Thyroid gland (tissue), 4 donors: ENCODE measurements at places on chromosomes 11 and 22. TPM values are rescaled to one million over a fixed set of nuclear protein-coding genes. Genes with fewer than 3 reads are reported as not detected.

Gene SMPD1
- 82.4 TPM for total RNA-seq

DNA sequence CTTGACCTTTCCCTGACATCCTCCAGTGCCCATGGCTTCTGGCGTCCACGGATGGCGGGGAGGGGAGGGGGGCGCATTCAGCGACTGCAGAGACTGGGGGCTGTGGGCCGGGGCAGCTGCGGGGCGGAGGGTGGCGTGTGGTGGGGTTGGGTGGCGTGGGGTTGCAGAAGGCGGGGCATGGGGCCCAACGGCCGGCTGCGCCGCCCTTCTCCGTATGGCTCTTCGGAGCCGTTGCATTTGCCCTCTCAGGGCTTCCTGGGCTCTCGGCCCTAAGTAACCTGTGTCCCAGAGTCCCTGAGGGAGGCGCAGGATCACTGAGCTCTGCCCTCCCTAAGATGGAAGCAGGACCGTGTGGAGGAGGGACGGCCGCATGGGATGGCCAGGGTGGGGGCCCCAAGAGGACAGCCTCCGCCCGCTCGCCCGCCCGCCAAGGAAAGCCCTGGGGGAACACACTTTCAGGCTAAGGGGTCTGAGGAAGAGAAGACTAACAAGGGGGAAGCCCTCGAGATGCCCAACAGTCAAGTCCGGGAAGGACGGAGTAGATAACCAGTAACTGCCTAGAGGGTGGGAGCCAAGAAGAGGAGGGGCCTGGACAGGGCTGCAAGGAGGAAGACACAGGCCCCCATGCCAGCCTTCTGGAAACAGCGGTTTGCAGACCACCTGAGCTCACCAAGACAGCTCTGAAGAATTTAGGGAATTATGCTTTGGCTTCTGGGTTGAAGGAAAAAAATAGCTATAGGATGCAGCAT is 9.2 kb upstream of the AIFM3 start:
- peak overlapping the region; percentile 57 for H3K4me3 ChIP-seq
- H3K36me3 ChIP-seq = no peaks in the 10 kb centered on the region
- H3K27ac ChIP-seq = no peak overlapping the region

- no peaks in the 10 kb centered on the region for H3K27me3 ChIP-seq
- no peaks in the 10 kb centered on the region for H3K4me1 ChIP-seq
- H3K4me3 ChIP-seq = no peak overlapping the region
- H3K27ac ChIP-seq = no peak overlapping the region
These were observed 8.3 kb upstream of the IGSF9B start for GRCh38 chr11:133965031-133965601.

Gene JAM3
- 36.0 TPM for total RNA-seq

GRCh38 chr11:64814712-64815187 is 4.4 kb upstream of the MEN1 start:
- no peak overlapping the region for H3K4me3 ChIP-seq
- H3K4me1 ChIP-seq = no peaks in the 10 kb centered on the region
- DNase-seq = no peak
- no peak overlapping the region for H3K27ac ChIP-seq

DNA sequence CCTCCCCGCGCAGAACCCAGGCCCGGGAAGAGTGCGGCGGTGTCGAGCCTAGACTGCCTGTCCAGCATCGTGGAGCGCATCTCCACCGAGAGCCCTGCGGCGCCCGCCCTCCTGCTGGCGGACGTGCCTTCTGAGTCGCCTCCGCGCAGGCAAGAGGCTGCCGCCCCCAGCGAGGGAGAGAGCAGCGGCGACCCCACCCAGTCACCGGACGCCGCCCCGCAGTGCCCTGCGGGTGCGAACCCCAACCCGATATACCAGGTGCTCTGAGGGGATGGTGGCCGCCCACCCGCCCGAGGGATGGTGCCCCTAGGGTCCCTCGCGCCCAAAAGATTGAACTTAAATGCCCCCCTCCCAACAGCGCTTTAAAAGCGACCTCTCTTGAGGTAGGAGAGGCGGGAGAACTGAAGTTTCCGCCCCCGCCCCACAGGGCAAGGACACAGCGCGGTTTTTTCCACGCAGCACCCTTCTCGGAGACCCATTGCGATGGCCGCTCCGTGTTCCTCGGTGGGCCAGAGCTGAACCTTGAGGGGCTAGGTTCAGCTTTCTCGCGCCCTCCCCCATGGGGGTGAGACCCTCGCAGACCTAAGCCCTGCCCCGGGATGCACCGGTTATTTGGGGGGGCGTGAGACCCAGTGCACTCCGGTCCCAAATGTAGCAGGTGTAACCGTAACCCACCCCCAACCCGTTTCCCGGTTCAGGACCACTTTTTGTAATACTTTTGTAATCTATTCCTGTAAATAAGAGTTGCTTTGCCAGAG is 2.0 kb downstream of the MYOD1 start:
- H3K27ac ChIP-seq = no peak overlapping the region
- no peak for DNase-seq
- peaks cover 30% of the 10 kb centered on the region for H3K27me3 ChIP-seq
- no peaks in the 10 kb centered on the region for H3K36me3 ChIP-seq
- H3K4me1 ChIP-seq = peaks cover 15% of the 10 kb centered on the region

DNA sequence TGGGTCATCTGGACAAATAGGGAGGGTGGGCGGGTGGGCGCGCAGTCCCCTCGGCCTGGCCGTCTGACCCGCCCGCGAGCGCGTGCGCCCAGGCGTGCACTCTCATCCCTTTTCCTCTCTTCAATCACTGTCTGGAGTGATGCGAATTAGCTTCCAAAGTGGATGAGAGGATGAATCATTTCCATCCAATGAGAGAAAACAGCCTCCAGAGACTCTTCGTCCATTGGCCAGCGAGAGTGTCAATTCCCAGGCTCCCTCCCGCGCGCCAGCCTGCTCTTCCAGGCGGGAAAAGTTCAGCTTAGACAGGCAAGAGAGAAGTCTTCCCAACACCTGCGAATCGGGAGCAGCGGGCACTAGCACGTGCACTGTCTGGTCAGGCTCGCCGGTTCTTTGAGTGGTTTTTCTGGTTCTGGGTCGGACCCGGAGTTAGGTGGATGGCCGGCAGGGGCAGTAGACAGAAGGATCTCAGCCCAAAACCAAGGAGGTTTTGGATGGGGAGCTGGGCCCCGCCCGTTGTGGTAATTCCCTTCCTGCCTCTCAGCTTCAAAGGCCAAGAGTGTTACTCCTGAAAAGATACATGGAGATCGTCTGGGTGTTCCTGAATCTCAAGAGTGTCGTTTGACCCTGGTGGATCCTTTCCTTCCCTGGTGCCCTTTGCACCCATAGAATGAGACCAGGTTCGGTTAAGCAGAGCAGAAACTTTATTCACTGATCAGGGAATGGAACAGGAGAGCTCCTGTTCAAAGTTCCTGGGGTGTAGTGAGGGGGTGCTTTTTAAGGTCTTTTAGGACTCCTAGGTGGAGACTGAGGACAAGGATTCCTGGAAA is 33.4 kb upstream of the GLYATL1 start:
- H3K36me3 ChIP-seq = no peaks in the 10 kb centered on the region
- peak; percentile 34 for DNase-seq
- H3K27me3 ChIP-seq = no peaks in the 10 kb centered on the region

GRCh38 chr11:75135021-75135650 is 15.8 kb upstream of the SLCO2B1 start:
- H3K36me3 ChIP-seq = no peaks in the 10 kb centered on the region
- H3K27me3 ChIP-seq = no peaks in the 10 kb centered on the region

Gene KCNJ11
- total RNA-seq = 7.3 TPM

Gene CBX7
- total RNA-seq = 70.0 TPM

GRCh38 chr11:71333473-71333872 is 81.1 kb upstream of the SHANK2 start:
- no peak overlapping the region for H3K4me3 ChIP-seq
- no peaks in the 10 kb centered on the region for H3K4me1 ChIP-seq
- H3K27ac ChIP-seq = no peak overlapping the region

- H3K36me3 ChIP-seq = no peaks in the 10 kb centered on the region
- no peak overlapping the region for H3K4me3 ChIP-seq
- DNase-seq = no peak
- no peak overlapping the region for H3K27ac ChIP-seq
- H3K27me3 ChIP-seq = no peaks in the 10 kb centered on the region
- no peaks in the 10 kb centered on the region for H3K4me1 ChIP-seq
These were observed 1001.7 kb downstream of the BRD1 start for GRCh38 chr22:48825802-48826520.

Gene TMEM258
- total RNA-seq = 52.0 TPM

DNA sequence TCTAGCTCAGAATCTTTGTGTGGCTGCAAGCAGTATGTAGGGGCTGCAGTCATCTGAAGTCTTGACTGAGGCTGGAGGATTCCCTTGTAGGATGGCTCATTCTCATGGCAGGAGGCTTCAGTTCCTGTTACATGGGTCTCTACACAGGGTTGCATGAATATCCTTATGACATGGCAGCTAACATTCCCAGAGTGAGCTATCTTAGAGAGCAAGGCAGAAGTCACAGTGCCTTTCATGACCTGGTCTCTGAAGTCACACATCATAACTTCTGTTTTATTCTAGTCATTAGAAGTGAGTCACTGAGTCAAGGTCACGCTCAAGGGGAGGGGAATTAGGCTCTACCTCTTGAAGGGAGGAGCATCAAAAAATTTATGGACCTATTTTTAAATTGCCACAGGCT is 10.3 kb upstream of the SPON1 start:
- H3K27ac ChIP-seq = no peak overlapping the region
- H3K4me1 ChIP-seq = no peaks in the 10 kb centered on the region
- H3K27me3 ChIP-seq = no peaks in the 10 kb centered on the region
- H3K36me3 ChIP-seq = no peaks in the 10 kb centered on the region
- no peak for DNase-seq
- H3K4me3 ChIP-seq = no peak overlapping the region

Gene CCDC116
- total RNA-seq = 1.6 TPM

DNA sequence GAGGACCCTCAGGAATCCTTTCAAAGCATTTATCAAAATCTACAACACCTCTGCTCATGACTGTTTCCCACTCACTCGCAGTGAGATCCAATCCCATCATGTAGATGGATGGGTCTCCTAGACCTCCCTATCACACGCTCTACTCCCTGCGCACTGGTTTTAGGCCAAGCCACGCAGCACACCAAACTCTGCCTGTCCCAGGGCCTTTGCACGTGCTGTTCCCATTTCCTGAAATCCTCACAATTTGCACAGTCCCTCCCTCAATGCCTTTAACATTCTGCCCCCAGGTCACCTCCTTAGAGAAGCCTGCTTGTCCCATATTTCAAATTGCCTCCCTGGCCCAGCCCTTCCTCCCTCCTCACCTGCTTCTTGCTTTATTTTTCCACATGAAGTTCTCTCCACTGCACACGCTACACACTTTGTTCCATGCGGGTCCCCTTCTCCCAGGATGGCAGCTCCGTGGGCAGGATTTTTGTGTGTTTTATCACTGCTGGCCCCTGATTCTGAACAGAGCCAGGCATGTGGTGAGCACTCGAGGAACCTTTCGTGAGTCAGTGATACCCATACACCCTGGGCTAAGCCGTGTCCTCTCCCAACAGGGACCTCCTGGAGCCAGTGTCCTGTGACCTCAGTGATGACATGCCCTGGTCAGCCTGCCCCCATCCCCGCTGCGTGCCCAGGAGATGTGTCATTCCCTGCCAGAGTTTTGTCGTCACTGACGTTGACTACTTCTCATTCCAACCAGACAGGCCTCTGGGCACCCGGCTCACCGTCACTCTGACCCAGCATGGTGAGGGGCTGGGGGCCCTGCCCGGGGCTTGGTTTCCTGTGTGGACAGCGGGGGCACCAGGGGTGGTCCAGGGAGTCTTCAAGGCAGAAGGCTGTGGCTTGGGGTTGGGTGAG is 12.2 kb downstream of the CSF2RB start:
- no peak overlapping the region for H3K27ac ChIP-seq
- no peaks in the 10 kb centered on the region for H3K27me3 ChIP-seq
- H3K4me3 ChIP-seq = no peak overlapping the region
- DNase-seq = no peak
- H3K36me3 ChIP-seq = no peaks in the 10 kb centered on the region

- H3K36me3 ChIP-seq = no peaks in the 10 kb centered on the region
- peaks cover 18% of the 10 kb centered on the region for H3K4me1 ChIP-seq
- H3K27ac ChIP-seq = no peak overlapping the region
- no peak overlapping the region for H3K4me3 ChIP-seq
These were observed 18.9 kb upstream of the RFPL3 start for GRCh38 chr22:32338757-32339156.

Gene KCNJ4
- not detected for total RNA-seq

GRCh38 chr22:26174280-26174679 is 5.0 kb downstream of the SEZ6L start:
- H3K4me1 ChIP-seq = peaks cover 7% of the 10 kb centered on the region
- no peak for DNase-seq
- no peaks in the 10 kb centered on the region for H3K36me3 ChIP-seq
- H3K27ac ChIP-seq = no peak overlapping the region
- H3K27me3 ChIP-seq = no peaks in the 10 kb centered on the region

DNA sequence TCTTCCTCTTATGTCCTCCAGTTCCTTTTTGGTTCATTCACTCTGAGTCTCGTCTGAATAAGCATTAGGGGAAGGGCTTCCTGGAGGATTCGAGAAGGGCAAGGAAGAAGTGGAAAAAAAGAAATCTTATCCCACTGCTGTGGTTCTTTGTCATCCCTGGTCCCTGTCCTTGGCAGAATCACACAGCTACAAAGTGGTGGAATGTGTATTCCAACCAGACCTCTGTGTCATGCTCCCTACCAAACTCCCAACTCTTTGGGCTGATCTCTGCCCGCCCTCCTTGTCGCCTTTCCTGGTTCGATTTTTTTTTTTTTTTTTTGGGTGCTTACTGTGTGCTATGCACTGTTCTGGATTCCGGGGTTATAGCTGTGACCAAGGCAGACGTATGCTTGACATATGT is 61.0 kb downstream of the TEAD1 start:
- H3K4me3 ChIP-seq = no peak overlapping the region
- H3K27me3 ChIP-seq = no peaks in the 10 kb centered on the region
- DNase-seq = no peak
- no peak overlapping the region for H3K27ac ChIP-seq
- no peaks in the 10 kb centered on the region for H3K4me1 ChIP-seq

DNA sequence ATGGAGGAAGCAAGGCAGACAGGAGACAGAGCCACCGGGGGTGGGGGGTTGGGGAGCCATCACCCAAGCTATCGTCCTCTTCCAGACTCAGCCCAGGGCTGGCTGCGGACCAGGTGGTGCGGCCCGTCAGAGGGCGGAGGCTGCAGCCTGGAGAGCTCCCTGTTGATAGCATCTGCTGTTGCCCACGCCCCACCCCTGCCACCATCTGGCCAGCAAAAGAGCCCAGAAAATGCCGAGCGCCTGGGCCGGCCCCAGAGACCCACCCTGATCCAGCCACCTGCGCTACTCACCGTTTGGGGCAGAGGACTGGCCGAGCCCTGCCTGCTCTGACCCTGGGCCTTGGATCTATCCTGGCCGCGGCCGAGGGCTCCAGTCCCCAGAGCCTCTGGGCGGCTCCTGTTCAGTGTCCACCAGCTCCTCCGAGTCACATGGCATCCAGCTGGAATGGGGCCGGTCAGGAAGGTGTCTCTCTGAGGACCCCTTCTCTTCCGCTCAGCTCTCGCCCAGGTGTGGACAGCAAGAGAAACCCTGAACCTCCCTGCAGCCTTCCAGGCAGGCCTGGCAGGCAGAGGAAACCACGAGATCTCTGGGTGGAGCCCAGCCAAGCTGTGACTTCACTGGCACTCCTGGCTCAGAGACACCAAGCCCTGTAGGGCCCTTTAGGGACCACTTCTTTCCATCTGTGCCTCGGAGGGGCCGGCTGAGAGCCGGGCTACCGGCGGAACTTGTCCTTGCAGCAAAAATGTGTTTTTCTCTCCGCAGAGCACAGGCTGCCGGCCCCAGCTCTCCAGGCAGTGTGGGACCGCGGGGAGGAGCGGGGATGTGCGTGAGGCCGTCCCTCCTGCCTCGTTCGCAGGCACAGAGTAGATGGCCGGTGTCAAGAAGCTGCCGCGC is at the start of gene MRGPRE:
Gene MRGPRE (minus strand): TSS at position 567 of the 894 bp plus-strand sequence. CDS start 3,618 bp downstream, outside the sequence.
- no peak within 1 kb of the TSS for H3K27ac ChIP-seq
- no peaks in the 10 kb centered on the region for H3K36me3 ChIP-seq
- H3K27me3 ChIP-seq = no peaks in the 10 kb centered on the region

Gene PIWIL4
- total RNA-seq = 5.1 TPM
